ENCODE measurements at places on chromosomes 4 and X.
A peak's percentile ranks its signal among the peaks of the same experiment; 100 is the strongest.

GRCh38 chr4:41806807-41807206, 58.3 kb upstream of the PHOX2B start:
- DNase-seq = no peak

- DNase-seq = no peak
Observed at GRCh38 chr4:104938624-104939023, 208.1 kb upstream of the TET2 start.

DNA sequence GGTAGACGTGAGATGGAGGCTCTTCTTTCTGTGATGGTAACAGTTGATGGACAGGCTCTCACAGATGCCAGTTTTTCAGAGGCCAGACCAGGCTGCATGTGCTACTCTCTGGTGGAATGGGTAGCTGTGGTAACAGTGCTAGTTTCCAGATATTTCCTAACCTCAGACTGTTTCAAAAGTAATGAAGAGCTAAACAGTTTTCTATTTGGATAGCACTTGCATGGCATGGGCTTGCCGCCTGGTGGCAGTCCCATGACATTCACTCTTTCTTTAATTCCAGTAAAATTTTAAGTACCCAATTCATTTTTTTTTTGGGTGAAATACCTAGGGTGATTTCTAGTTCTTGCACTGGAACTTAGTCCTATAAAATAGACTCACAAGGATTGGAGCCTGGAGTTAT, 220.2 kb upstream of the MAD2L1 start:
- DNase-seq = no peak

- DNase-seq = no peak
Observed at GRCh38 chrX:143363419-143363818, 153.9 kb downstream of the SPANXN3 start.

- peak; percentile 1 for DNase-seq
Observed at GRCh38 chrX:41779941-41780340, 56.0 kb downstream of the GPR82 start.

GRCh38 chr4:8306511-8307021, 37.0 kb downstream of the HTRA3 start:
- no peak for DNase-seq

- no peak for DNase-seq
Observed at GRCh38 chr4:80141543-80141942, 55.8 kb upstream of the PRDM8 start.

GRCh38 chr4:153788413-153789276, at the start of gene SFRP2:
TSS of gene SFRP2 (minus strand) at chr4:153789083. CDS start at chr4:153788835, 248 bp downstream.
- DNase-seq = no peak

DNA sequence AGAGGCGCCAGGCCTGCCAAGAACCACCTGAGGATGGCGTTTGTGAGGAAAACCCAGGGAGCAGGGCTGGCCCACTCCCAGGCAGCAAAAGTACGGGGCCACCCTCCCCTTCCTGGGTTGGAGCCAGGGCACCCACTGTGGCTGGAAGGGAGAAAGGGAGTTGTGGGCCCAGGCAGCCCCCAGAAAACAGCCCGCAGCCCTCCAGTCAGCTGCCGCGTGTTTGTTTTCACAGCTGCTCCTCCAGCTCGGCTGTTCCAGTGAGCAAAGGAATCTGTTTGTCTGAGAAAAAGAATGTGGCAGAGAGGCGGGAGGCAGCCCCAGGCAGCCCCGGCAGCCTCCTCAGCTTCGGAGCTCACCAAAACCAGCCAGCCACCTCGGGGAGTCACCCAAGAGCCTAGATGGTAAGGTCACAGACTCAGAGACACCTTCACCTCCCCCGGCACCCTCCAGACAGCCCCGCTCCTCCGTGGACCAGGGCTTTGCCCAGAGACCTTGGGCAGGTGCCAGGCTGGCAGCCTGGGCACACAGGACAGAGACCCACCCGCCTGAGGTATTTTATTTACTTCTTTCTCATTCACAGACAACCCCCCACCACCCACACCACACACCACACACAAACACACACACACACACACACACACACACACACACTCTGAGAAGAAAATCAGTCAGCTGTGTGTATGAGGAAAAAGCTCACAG, 338.1 kb downstream of the BCOR start:
- DNase-seq = peak; percentile 41

GRCh38 chr4:150784305-150784704, 202.4 kb downstream of the MAB21L2 start:
- no peak for DNase-seq

GRCh38 chr4:85745939-85746338, 271.0 kb downstream of the ARHGAP24 start:
- no peak for DNase-seq

DNA sequence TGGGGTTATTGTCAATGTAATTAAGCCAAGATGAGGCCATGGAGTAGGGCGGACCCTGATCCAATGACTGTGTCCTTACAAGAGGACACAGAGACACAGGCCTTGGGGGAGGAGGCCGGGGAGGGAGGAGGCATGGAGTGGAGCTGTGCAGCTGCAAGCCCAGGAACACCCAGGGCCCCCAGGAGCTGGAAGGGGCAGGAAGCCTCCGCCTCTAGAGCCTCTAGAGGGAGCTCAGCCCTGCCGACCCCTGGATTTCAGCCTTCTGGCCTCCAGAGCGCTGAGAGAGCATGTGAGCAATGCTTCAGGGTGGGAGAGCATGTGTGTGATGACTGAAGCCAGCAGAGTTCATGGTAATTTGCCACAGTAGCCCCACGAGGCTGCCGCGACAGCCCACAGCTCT, 234.6 kb downstream of the AFAP1 start:
- DNase-seq = no peak

DNA sequence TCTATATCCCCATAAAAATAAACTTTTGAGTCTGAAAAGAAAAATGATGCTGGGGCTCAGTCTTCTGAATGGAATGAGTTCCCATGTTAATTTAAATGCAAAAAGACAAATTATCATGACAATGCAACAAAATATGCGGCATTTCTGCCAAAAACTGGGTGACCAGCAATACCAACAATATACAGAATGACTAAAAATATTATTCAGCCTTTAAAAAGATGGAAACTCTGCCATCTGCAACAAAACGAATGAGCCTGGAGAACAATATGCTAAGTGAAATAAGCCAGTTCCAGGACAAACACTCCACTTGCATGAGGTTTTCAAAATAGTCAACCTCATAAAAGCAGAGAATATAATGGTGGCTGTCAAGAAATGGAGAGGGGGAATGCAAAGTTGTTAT, 558.5 kb downstream of the IL15 start:
- DNase-seq = no peak

GRCh38 chr4:10753336-10753735, 68.8 kb upstream of the CLNK start:
- DNase-seq = no peak

- no peak for DNase-seq
Observed at GRCh38 chrX:40448793-40449192, 132.0 kb upstream of the ATP6AP2 start.

DNA sequence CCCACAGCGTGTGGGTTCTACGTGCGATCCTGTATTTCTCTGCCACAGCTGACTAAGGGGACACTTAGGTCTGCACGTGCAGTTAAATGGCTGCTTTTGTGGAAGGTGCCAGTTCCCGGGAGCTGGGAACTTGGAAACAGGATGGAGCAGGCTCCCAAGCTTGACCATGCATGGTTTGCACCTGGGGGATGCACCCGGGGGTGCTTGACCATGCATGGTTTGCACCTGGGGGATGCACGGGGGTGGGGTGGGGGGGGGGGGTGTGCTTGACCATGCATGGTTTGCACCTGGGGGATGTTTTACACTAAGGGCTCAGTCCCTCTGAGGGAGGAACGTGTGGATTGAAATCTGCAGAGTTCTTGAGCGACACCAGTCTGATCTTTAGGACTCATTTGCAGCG, 5.7 kb downstream of the WFS1 start:
- no peak for DNase-seq

- DNase-seq = no peak
Observed at GRCh38 chr4:73244945-73245601, 13.5 kb downstream of the ANKRD17 start.

DNA sequence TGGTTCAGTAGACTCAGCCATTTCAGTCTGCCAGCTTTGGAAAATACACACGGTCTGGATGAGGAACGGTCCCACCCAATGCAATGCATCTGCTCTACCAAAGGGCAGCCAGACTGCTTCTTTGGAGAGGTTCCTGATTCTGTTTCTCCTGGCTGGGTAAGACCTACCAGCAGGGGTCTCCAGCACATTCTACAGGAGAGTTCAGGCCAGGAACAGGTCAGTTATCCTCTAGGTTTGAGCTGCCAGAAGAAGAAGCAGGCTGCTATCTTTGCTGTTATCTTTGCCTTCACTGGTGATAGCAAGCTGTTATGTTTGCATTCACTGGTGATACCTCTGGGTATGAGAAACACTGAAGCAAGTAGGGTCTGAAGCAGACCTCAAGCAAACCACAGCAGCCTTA, 45.5 kb upstream of the PBDC1 start:
- no peak for DNase-seq

DNA sequence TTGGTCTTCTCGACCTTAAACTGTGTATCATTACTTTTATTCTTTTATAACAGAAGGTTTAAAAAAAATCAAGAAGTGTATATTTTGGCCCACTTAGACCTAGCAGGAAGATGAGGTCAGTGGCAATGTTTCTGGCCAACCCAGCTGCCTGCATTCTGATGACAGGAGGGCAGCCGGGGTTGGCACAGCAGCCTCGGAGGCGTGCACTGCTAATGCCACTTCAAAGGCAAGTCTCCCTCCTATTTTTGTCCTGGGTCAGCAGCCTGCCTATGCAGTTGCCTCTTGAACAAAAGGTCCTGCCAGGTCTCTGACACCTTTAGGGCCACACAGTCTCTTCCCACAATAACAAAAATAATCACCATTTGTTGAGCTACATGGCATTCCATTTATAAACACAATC, 89.4 kb upstream of the MYOZ2 start:
- no peak for DNase-seq

- no peak for DNase-seq
Observed at GRCh38 chr4:28313729-28314713, 1453.4 kb downstream of the STIM2 start.

DNA sequence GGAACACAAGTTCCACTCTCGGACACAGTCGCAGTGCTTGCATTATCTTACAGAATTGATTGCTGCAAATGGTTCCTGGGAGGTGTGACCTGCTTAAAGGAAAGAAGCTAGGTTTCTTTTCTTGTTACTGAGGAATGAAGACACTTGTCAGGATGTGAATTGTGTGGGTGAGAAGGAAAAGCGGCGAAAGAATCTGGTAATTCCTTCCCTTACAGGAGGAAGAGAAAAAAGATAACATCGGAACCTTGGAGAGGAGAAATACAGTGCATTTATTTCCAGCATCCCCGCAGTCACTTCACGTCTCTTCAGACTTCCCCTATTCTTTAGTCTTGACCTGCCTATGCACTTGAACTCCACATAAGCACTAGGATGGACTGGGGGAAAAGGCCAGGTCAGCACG, 389 bp upstream of the CCSER1 start:
- no peak for DNase-seq

- DNase-seq = no peak
Observed at GRCh38 chr4:81519856-81520255, 48.1 kb upstream of the RASGEF1B start.

GRCh38 chrX:134375691-134376090, 84.3 kb upstream of the HPRT1 start:
- no peak for DNase-seq

- DNase-seq = no peak
Observed at GRCh38 chrX:138859421-138859820, 147.9 kb upstream of the FGF13 start.

DNA sequence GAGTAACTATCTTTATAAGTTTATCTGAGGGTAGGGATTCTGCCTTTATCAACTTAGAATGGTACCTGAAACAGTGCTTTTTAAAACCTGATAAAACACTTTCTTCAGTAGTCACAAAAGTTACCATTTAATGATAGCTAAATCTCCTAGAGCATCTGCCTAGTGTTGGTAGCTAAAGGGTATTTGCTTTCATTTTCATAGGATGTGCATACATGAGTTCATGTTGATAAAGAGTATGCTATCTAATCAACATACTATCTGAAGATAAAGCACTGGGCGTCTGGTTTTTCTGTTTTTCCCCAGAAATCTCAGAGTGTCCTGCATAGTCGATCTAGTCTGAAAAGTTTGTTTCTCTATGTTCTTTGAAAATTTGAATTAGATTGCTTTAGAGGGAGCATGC, 75.1 kb downstream of the ADGRL3 start:
- no peak for DNase-seq

DNA sequence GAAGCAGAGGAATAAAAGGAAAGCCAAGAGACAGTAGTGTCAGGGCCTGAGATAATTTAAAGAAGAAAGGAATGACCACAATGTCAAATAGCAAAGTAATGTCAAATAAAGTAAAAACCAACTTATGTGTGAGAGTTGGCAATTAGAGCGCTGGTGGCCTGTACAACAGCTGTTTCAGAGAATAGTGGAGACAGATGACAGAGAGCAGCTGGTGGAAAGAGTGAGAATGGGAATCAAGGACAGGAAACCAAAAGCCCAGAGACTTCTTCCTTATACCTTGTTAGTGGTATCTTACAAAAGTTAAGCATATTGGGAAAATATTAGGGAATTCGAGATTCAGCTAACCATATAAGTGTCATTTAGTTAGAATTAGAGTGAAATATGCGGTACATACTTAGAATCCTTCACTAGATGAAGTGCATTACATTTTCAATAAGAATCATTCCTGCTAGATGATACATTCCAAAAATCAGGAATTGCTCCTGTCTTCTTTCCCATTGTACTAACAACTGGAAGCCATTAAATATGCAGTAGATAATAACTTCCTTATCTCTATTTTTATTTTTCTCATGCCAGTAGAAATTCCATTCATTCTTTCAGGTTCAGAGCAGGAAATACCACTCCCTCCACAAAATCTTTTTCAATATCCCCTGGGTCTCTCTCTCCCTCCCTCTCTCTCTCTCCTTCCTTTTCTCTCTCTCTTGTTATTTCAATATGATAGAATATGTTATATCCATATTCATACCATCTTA, 525.4 kb downstream of the CENPC start:
- DNase-seq = no peak

Measured in NCI-H1105 treated with DMSO at 0.1 percent for 48 hours (cell line).